AG04450 (cell line): ENCODE measurements at places on chromosomes 3 and 15.

DNA sequence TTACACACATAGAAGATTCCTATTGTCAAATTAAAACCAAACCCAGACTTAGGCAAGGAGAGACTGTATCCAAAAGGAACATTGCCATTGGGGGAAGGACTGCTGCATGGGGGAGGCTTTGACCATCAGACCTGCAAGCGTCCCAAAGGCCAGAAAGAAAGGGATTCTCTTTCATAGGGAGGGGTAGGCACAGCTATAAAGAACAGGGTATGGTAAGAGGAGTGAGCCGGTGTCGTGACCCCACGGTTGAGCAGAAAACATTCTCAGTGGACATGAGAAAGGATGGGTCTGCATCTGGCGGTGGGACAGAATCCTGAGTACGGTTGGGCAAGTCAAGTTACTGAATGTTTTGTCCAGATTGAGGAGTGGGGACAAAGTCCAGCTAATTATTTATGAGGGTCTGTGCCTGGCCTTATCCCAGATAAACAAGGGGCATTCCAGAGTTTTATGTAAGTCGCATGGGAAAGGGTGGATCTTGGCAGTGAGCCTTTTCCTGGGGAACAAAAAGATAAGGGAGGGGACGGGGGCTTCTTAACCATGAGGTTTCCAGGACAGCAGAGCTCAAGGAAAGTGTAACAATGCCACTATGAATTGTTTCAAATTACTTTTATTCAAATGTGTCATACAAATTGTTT lies 357.8 kb downstream of the OCA2 start:
- DNase-seq = no peak

DNA sequence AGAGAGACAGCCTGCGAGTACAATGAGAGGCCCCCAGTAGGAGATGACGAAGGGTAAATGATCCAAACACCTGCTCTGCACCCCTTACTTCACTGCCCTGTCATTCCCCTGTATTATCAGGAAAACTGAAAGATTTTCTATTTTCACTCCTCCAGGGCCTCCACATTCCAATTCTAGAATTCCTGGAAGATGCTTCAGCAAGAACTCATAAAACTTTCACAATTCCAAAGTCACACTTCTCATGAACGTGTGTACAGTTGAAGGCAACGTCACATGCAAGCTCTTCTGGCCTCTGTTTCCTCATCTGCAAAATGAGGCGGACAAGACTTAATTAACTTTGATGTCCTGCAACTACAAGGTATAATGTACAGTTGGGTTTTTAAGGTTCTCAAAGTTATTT lies 62.8 kb upstream of the SPATA12 start:
- no peak for DNase-seq

DNA sequence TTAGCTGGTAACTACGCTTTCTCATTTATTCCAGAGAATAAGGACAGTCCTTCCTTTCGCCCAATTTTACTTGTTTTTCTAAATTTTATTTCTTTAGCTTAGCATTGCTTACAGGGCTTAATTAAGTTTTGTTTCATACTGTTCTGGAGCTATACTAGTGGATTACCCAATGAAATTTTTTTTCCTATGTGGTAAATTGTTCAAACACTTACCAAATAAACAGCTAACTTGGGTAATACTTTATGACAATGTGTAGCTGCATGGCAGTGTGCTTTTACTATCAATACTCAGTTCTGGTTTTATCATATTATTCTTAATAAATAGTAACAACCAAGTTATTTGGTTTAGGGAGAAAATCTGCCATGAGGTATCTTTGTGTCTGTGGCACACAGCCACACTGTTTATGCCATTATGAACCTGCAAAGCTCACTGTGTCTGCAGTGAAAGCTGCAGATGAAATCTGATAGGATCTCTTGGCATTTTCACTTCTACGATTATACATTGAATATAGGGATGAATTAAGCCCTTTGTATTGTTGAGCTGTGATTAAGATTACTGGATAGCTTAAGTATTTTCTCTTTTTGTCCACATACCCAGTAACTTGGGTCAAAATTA lies 37.2 kb downstream of the UBE2E2 start:
- no peak for DNase-seq

DNA sequence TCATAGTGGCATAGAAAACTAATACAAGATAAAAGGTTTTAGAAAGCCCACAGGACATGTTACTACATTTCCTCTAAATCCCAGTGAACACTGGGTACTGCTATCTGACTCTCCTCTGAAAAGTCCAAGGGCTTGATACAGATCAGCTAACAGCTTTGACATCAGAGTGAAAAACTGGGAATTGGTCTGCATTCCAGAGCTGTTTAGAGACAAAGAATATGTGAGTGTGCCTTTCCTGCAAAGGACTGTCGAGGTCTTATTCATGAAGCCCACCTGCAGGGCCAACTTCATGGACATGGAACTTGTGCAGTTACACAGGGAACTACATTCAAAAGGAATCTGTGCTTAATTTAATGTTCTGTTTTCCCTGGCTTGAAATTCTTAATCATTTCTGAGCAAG lies 5.2 kb upstream of the TMCO5A start:
- DNase-seq = no peak

DNA sequence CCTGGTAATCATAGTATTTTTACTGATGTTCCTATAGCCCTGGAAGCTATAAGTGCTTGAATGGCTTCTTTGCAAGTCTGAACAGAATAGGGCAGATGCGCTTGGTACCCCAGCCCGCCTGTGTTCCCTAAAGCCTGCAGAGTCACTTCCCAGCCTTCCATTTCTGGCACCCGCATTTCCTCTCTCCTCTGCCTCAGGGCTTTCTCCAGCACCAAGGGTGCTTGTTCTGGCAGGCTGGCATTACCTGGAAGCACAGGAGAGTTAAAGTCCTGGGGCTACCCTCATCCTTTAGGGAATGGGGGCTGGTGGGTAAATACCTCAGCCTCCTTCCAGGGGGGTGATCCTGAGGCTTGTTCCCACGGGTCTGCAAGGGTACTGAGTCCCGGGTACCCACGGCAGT lies 7.4 kb upstream of the CHRNA3 start:
- DNase-seq = no peak

GRCh38 chr15:97567411-97567810 lies 393.1 kb upstream of the ARRDC4 start:
- no peak for DNase-seq

DNA sequence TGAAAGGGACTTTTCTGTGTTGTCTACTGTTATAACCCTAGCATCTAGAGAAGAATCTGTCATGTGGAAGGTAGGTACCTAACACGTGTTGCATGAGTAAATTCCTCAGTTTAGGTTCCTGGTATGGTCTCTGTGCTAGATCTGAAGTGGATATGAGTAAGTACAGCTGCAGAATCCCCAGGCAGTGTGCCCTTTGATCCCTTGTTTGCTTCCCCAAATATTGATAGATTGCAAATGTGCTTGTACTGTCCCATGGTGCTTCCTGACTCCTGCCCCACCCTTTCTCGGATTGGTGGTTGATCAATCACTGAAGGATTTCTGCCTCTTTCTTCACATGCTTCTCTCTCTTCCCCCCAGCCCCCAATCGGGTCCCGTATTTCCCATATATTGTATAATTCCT lies 450.4 kb downstream of the UNC13C start:
- DNase-seq = no peak

DNA sequence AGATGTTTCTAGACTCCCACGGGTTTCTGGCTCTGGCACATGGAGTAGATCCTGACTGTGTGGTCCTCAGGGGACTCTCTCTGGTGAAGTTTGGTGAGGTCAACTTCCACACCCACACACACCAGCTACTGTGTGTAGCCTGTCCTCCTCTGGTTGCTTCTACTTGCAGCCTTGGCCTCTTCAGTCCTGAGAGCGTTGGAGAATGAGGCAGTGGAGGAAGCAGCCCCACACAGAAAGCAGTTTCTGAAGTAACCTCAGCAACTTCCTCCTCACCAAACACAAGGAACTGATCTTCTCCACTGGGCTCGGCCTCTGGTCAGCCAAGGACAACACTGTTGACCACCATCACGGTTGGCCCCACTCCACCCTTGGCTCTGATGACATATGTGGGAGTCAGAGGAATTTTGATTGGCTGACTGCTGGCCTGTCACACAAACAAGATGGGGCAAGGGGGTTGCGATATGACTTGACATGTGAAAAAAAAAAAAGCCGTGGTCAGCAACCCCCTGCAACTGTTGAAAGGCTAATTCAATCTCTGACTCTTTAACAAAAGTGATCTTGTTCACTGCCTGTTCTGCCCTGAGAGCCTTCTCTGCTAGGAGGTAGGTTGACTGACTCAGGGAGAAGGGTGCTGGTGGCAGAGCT lies 19.6 kb downstream of the CD86 start:
- no peak for DNase-seq

- DNase-seq = no peak
These were observed 12.0 kb downstream of the CELSR3 start for GRCh38 chr3:48650723-48651122.

DNA sequence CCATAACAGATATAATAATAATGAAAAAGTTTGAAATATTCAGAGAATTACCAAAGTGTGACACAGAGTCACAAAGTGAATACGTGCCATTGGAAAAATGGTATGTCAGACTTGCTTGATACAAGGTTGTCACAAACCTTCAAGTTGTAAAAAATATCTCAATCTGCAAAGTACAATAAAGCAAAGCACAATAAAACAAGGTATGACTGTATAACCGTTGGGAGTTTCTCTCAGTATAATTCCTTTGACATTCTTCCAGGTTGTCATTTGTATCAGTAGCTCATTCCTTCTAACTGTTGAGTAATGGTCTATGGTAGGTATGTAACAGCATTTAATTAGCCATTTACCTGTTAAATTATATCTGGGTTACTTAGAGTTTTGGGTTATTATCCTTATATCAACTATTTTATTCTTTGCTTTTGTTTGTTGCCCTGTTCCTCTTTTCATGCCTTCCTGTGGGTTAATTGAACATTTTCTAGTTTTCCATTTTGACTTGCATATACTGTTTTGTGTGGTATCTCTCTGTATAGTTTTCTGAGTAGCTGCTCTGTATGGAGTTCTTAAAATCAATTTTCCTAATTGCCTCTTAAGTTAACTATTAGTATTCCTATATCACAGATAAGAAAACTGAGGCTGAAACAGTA lies 112.5 kb downstream of the SUCNR1 start:
- DNase-seq = no peak

GRCh38 chr3:195302431-195302830 lies 31.5 kb upstream of the XXYLT1 start:
- peak; percentile 13 for DNase-seq

DNA sequence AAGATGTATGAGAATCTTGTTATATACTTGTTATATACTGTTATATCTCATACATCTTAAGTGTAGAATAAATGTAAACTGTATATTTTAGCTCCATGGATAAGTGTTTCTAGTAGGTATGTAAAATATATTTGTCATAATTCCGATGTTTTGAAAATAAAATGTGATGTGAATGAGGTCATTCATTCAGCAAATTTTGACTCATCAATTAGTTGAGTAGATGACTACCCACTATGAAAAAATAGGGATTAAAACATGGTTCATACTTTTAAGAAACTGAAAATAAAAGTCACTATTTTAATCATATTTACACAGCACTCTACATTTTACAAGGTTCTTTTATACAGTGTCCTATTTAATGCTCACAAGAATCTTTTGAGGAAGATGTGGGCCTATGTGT lies 28.4 kb upstream of the CNTN3 start:
- DNase-seq = no peak

- no peak for DNase-seq
These were observed 1160.5 kb downstream of the IGSF11 start for GRCh38 chr3:117874028-117874690.

DNA sequence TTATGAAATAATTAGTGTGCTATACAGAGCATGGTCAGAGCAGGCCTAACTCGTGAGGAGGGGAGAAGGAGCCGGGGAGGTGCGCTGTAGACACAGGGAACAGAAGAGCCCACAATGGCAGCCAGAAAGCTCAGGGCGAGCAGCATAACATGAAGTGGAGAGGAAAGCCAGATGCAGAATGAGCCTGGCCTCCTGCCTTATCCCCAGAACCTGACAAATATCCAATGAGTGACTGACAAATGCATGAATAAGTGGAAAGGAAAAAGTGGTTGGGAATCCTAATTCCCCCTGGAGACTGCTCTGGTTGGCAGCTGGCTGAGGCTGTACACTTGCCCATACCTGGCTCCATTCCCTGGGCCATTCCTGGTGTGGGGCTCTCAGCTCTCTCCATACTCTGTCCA lies 9.2 kb upstream of the MST1R start:
- no peak for DNase-seq

- no peak for DNase-seq
These were observed 143.9 kb downstream of the GABRB3 start for GRCh38 chr15:26628879-26629529.

- no peak for DNase-seq
These were observed 385.8 kb downstream of the C3orf38 start for GRCh38 chr3:88535563-88535962.

- DNase-seq = no peak
These were observed 1.3 kb upstream of the UNC13C start for GRCh38 chr15:53976844-53977392.

DNA sequence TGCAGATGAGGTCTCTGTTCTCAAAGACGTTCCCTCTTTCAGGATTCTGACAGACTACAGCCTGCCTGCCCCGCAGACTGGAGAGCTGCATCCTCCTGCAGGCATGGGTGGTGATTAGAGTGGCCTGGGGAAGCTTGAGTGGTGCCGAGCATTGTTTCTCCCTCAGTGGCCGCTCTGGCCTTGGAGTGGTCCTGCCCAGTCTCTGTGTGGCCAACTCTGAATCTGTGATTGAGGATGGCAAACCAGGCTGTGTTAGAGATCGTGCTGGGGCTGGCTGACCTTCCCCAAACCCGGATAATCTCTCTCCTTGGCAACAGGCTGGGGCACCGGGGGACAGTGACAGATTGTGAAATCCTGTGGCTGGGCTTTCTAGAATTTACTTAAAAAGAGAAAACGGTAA lies 11.0 kb upstream of the ADCY5 start:
- no peak for DNase-seq

DNA sequence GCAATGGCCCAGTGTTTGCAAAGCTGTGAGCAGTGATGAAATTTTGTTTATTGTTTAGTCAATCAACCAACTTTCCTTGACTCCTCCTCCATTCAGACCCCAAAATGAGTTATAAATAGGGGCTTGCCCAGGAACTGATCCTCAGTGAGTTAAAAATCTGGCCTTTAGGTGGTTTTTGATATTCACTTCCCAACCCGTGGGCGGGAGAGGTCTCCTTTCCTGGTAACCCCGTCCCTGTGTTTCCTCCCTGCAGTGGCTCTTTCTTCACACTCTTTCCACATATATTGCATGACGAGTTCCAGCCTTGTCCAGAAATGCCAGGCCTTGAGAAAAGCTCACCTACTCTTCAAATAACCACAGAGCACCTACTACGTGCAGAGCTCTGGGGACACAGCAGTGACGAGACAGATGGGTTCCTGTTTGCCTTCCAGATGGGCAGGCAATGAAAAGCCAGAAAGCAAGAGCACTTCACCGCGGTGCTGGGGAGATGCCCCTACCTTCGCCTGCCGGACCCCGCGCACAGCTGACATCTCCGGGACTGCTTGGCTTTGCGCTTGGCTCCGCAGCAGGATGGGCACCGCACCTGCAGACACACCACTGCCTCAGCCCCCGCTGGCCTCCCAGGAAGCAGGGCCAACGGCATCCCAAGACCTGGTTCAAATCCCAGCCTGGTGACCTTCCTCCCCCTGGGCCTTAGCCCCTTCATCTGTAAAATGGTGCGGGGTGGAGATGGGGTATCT lies 17.2 kb downstream of the SSUH2 start:
- DNase-seq = no peak

GRCh38 chr3:131314318-131314717 lies 67.3 kb upstream of the NUDT16 start:
- DNase-seq = no peak

GRCh38 chr15:99503411-99503810 lies 62.4 kb upstream of the MEF2A start:
- no peak for DNase-seq

GRCh38 chr3:173538410-173538809 lies 140.9 kb downstream of the NLGN1 start:
- DNase-seq = no peak
